ENCODE measurements at places on chromosomes 11 and 22. TPM values are rescaled to one million over a fixed set of nuclear protein-coding genes. Genes with fewer than 3 reads are reported as not detected.

MMP27 gene
- total RNA-seq = 0.19 TPM

KCNQ1OT1 gene
- 1.8 TPM for total RNA-seq

- no peak for DNase-seq
Measured at GRCh38 chr11:125454047-125454446, 42.0 kb downstream of the FEZ1 start.

DNA sequence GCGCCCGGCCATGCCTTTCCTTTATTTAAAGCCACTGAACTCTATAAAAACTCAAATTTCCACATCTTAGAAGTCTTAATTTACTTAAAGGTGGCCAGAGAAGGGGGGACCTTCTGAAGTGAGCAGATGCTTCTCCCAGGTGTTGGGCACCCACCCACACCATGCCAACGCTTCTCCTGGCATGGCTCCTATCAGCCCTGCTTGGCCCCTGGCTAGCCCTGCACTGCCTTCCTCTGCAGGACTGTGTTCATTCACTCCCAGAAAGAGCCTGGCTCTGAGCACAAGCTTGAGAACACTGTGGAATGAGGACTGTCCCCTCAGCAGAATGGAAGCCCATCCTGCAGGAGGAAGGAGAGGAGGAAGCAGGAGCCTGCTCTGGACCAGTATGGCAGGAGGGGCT is 34.6 kb upstream of the ARFGAP3 start:
- no peak for DNase-seq

HSPB2 gene
- not detected for total RNA-seq

- DNase-seq = no peak
Measured at GRCh38 chr11:92225568-92226330, 1.1 kb downstream of the FAT3 start.

DNA sequence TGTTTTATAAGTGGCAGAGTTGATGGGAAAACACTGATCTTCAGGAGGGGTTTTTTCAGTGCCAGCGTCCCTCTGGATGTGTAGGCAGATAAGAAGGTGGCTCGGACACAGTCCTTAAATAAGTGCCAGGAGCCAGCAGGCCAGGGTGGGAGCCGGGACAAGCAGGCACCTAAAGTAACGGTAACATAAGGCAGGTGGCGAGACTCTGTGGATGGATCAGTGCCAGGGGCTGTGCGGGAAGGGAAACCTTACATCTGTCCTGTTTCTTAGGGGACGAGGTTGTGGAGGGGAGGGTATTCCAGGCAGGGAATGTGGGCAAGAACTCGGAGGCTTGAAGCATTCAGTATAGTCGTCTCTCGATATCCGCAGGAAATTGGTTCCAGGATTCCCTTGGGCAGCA is 15.9 kb downstream of the BCR start:
- DNase-seq = no peak

GRCh38 chr11:7648264-7648663 is 25.0 kb downstream of the CYB5R2 start:
- DNase-seq = no peak

GRCh38 chr11:34855754-34856095 is 60.5 kb downstream of the APIP start:
- no peak for DNase-seq

APOL5 gene
- not detected for total RNA-seq

CLDN5 gene
- 9.7 TPM for total RNA-seq

- DNase-seq = no peak
Measured at GRCh38 chr22:46012881-46013281, 35.9 kb upstream of the WNT7B start.

DNA sequence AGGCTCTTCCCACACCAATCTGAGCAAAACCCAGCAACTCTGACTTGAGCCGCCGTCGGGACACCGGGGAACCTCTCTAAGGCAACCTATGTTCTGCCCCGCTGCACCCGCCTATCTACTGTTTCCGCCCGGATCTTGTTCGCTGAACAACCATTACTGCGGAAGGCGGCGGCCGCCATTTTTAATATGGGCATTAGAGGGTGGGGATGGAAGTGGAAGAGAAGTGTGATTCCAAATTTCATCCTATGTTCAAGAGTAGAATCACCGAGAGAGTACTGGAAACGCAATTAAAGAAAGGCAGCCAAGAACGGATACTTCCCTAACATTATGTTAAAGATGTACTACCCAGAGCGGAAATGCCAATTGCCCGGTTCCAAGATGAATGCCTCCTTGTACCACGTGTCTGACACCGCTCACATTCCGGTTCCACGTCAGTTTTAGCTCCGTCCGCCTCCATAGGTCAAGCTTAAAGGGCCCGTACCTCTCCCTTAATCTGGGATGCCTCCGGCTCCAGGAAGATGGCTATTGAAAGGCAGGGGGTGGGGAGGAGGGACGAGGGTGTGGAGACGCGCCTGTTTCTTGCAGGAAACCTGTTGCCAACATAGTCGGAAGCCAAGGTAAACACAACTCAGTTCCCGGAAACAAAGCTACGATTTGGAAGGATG is at the start of gene DPAGT1:
Gene DPAGT1 (minus strand): TSS at position 95 of the 665 bp plus-strand sequence. CDS start 198 bp downstream, outside the sequence.
- DNase-seq = peak; percentile 65

DNA sequence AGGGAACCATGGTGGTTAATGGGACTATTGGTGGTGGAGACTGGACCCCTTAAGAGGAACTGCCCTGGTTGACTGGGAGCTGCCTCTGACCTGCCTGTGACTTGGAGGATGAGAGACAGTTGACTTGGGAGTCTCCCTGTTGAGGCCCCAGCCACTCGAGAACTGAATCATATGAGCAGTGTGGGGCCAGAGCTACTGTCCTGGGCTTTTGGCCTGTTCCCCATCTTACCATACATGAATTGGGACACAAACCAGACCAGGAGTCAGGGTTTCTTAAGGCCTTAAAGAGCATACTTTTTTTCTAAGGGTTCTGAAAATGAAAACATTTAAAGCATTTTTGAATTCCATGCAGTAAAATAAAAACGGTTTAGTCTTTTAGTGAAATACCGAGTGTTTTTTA is 92.8 kb downstream of the TEAD1 start:
- no peak for DNase-seq

DNA sequence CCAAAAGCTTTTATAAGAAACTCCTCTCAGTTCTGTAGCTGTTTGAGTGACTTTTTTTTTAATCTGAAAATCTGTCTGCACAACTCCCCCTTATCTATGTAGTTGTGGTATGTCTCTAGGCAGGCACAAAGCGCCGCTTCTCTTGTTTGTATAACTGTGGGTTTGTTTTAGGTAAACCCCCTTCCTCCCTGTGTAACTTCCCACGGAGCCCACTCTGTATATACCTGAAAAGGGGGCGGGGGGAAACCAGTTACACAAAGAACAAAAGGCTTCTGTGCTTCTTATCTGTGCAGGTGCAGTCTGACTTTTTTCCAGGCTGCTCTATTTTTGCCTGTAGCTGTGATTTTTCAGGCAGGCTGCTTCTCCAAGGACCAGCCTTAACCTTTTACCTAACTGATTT is 13.2 kb downstream of the OR10AG1 start:
- no peak for DNase-seq

GRCh38 chr11:71946144-71946571 is 17.3 kb downstream of the RNF121 start:
- DNase-seq = no peak

GRCh38 chr11:127203490-127203889 is 202.9 kb upstream of the KIRREL3 start:
- DNase-seq = no peak

SMIM35 gene
- not detected for total RNA-seq

FGF4 gene
- total RNA-seq = not detected

FOLR3 gene
- total RNA-seq = not detected

- DNase-seq = no peak
Measured at GRCh38 chr22:34761111-34761510, 304.8 kb upstream of the ISX start.

PRODH gene
- 6.8 TPM for total RNA-seq

GRCh38 chr11:123330071-123330470 is 100.0 kb upstream of the GRAMD1B start:
- no peak for DNase-seq

- DNase-seq = no peak
Measured at GRCh38 chr22:20977516-20978170, 4.5 kb upstream of the LZTR1 start.

- no peak for DNase-seq
Measured at GRCh38 chr11:44190883-44191230, 95.4 kb downstream of the EXT2 start.

GRCh38 chr11:110850846-110851245 is 138.6 kb upstream of the ARHGAP20 start:
- DNase-seq = no peak

CCDC34 gene
- total RNA-seq = 10.4 TPM

DNA sequence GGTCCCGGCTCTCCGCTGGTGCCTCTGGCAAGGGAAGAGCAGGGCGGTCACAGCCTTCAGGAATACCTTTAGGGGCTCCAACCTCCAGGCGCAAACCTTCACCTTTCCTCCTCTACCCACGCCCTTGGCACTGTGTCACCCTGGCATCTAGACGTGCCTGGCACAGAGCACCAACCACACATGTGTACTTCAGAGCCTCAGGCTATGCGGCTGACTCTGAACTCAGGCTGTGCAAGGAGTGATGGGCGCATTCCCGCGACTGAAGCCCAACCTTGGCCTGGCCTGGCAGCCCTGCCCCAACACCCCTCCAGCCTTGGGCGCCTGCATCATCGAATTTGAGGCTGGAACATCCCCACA is 11.4 kb downstream of the SCARF2 start:
- no peak for DNase-seq

GRCh38 chr11:10608584-10608983 is 40.1 kb upstream of the LYVE1 start:
- no peak for DNase-seq

DNA sequence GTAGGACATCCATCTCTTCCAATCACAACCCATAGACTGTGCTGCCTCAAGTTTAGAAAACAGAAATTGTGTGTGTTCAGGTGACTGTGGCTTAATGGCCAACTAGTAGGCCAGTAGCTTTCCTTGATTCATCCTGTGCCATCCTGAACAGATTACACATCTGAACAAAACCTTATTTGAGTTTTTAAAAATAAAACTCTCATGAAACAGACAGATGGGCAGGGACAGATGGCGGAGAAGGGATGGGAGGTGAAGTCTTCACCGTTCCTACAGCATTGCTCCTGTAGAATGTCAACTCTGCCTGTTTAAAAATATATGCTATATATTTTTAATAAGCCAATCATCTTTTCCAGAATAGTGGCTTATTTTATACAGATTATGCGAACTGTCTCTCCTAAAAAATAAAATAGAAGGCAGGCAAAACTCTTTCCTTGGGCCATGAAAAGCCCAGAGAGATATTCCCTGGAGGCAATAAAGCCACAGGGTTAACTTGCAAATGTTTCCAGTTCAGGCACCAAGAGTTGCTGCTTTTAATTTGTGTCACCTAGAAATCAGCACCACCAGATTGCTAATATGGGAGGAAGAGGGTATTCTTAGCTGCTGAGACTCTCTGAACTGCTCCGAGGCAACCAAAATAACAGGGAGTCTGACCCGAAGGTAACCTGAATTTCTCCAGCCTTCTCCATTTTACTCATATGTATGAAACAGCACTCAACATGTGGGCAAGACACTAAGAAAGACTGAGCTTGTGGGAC is 861.2 kb downstream of the OPCML start:
- DNase-seq = no peak

C11orf86 gene
- total RNA-seq = not detected

OR4S1 gene
- not detected for total RNA-seq

DNA sequence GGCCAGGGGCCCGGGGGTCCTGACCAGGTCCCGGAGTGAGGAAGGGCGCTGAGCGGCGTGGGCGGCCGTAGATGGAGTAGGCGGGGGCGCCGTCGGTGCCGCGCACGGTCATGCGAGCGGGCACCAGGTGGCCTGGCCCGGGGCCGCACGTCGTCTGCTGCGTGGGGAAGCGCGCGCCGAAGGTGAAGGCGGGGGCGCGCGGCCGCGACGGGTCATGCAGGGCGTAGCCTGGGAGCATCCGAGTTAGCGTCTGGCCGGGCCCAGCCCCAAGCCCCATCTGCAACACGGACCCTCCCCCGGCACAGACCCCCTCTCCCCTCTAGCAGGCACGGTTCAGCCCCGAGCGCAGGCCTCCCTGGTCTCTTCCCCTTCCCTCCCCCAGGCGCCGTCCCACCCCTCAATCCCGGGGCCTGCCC is 1.7 kb upstream of the TYMP start:
- no peak for DNase-seq

SLC22A6 gene
- total RNA-seq = not detected

DNA sequence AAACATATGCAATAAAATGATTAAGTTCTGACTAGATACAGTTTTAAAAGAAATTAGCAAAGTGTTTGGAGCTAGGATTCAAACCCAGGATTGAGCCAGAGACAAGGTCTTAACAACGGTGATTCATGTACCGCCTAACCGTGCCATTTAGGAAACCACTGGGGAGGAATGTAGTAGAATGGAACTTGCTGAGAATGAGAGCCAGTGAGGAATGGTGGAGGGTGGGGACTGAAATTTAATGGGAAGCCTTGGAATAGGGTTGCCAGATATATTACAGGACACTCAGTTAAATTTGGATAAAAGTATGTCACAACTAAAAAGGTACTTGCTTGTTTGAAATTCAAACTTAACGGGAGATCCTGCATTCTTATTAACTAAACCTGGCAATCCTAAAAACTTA is 30.4 kb upstream of the TMEM86A start:
- DNase-seq = no peak

- no peak for DNase-seq
Measured at GRCh38 chr22:39847477-39847876, 46.1 kb downstream of the ENTHD1 start.

P2RX6 gene
- total RNA-seq = 0.50 TPM

DNA sequence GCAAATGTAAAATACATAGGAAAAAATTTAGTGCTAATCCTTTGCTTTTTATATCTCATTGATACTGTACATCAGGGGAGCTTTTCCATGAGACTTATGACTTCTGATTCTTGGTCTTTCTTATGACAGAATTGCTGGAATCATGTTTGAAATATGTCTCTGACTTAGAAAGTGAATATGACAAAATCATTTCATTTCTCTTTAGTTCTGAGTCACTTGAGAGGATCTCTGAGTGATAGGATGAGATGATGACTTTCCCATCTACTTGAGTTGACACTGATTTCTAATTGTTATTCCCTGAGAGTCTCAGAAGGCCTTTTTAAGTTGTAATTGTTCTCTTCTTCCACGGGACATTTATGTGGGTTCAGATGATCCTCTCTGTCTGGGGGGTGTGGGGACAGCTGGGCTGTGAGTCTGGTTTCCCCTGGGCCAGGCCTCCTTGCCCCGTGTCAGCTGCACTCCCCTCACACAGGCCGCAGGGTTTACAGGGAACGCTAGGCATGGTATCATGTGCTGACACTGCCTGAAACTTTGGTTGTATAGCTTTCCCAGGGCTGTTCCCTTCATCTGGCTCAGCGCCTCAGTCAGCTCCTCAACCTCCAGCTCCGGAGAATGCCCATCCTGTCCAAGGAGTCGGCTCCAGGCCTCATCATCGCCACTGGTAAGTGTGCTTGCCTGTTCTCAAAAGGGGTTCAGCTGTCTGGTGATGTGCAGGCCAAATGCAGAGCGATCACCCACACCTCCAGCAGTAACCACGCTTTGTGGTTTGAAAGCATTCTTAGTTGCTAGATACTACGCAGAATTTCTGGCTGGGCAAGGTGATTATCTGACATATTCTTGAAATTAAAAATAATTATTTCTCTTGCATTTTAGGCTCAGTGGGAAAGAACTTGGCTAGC is 69.5 kb upstream of the SORL1-AS1 start:
- no peak for DNase-seq

Measured in esophagus squamous epithelium (tissue), 5 donors.